HFF-Myc (cell line): ENCODE measurements at places on chromosomes 7 and 10.

GRCh38 chr7:159311172-159311494 is 166.5 kb upstream of the VIPR2 start:
- no peak for DNase-seq

- DNase-seq = no peak
Observed at GRCh38 chr7:113331155-113331898, 213.0 kb upstream of the SMIM30 start.

- DNase-seq = no peak
Observed at GRCh38 chr10:79405221-79405994, 40.0 kb downstream of the ZCCHC24 start.

GRCh38 chr7:42621543-42622219 is 290.2 kb downstream of the C7orf25 start:
- DNase-seq = no peak

- no peak for DNase-seq
Observed at GRCh38 chr7:74199551-74200355, 10.1 kb upstream of the LAT2 start.

DNA sequence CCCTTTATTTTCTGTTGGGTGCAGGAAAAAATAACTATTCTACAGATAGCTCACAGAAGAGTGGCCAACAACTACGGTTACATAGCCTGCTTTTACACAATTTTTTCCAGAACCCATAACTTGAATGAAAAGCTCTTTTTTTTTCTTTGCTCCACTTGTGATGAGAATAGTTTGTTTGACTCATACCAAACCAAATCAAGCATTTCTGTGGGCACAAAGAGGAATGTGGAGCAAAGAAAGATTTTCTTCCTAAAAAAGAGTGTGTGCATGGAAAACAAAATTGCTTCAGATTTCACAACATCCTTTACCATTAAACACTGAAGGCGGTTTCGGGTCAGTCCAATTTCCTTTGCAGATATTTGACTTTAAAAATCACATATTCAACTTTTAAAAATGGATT is 54.8 kb upstream of the RAB11FIP2 start:
- no peak for DNase-seq

DNA sequence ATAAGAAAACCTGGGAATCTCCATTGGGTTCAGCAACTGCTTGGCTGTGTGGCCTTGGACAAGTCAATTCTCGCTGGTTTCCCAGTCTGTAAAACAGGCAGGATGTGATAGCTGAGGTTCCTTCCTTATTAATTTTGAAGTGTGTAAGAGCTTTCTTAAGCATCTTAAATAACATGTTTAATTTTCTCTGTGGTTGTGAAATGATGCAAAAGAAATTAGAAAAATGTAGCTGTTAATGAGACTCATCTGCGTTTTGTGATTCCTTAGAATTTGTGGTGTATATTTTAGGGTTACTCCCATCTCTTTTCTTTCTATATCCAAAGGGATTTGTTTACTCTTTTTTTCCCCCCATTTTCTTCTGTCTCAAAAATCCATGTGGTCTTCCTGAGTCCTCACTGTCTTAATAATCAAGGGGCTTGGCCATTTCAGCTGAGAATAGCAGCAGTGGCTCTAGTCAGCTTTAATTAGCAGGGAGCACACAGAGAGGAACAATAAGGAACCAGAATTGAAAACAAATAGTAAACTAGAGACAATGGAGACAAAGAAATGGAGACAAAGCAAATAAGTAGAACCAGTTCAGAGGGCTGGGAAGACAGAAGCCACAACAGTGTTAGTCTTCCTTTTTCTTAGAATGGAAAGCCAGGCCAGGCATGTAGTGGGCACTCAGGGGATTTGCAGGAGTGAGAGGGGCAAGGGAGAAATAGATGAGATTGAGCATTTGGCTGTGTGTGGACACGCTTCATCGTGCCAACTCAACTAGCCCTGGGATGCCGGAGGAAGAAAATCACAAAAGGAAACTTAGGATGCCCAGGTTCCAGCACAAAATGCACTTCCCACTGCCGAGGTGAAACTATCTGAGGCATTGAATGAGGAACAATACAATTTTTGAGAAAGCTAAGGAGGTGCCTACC is 93.9 kb downstream of the CHN2 start:
- no peak for DNase-seq

DNA sequence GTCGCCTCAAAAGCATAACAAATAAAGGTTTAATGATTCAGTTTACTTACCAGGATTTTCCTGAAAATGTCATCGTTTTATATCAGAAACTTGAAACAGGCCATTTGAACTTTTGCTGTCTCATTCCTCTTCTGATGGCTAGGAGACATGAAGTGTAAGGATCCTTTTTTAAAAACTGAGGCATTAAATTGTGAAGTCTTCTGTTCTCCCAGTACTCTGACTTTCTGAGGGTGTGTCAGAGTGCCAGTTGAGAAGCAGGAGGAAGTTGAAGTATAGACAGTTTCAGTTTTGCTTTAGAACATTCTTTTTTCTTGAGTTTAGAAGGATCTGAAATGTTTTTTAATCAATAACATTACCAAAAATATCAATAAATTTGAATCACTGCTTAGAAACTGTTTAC is at the start of gene SAMD9L:
SAMD9L (minus strand) TSS at position 242 of the 400 bp plus-strand sequence. CDS start 12,414 bp downstream, outside the sequence.
- no peak for DNase-seq

DNA sequence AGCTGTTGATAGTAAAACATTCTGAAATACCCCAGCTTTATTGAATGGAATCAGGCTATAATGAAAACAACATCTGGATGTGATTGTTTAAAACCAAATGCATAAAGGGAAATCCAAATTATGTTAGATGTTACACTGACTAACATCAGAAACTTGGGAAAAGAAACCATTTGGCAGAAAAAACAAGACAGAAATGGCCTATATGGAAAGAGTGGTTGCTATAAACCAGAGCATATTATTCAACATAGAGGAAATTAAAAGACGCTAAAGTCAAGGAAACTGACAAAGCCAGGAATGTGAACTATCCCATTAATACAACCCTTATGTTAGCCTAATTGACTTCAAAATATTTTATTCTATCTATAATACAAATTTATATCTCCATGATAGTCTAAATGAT is 53.0 kb upstream of the CABCOCO1 start:
- no peak for DNase-seq

DNA sequence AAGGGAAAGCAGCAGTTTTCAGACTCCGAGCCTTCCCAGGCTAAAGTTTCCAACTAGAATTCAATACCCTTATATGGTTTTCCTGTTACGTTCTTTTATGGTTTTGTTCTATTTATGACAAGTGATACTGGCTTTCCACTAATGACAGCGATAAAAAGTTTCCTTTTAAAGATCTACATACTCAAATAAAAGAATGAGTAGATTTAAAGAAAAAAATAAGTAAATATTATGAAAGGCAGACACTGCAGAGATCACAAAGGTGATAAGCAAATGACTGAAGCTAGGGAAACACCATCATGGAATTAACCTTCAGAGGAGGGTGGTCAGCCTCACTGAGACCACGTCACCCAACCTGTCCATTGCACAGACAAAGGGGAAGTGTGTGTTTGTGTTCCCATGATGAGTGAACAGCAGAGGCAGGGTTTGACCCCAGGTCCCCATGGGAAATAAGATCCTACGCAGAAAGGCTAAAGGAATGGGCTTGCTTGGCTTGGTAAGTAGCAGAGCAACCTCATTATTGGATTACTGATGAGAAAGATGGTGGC is 4.0 kb downstream of the VSIR start:
- DNase-seq = no peak

GRCh38 chr7:73827567-73828106 is 3.2 kb upstream of the CLDN4 start:
- DNase-seq = no peak

DNA sequence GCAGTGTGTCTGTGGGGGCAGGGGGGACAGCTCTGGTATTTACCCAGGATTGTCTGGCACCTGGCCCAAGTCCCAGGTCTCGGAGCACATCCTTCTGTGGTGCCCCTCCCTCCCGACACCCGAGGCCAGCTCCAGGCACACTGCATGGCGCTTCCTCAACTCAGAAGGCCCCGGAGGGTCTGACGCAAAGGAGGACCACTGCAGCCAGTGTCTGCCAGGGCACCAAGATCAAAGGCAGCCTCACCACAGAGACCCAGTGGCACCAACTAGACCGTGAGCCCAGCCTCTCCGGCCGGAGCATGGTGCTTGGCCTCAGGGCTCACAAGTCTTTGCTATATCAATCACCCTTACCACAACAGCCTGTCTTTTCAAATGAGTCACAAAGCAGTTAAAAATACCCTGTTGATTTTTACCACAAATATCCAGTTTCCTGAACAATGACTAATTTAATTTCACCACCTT is 99.3 kb upstream of the DDC start:
- no peak for DNase-seq

GRCh38 chr10:9608602-9609001 is 1409.1 kb upstream of the CELF2 start:
- DNase-seq = no peak

- DNase-seq = no peak
Observed at GRCh38 chr10:59708816-59709394, 745 bp downstream of the SLC16A9 start.

DNA sequence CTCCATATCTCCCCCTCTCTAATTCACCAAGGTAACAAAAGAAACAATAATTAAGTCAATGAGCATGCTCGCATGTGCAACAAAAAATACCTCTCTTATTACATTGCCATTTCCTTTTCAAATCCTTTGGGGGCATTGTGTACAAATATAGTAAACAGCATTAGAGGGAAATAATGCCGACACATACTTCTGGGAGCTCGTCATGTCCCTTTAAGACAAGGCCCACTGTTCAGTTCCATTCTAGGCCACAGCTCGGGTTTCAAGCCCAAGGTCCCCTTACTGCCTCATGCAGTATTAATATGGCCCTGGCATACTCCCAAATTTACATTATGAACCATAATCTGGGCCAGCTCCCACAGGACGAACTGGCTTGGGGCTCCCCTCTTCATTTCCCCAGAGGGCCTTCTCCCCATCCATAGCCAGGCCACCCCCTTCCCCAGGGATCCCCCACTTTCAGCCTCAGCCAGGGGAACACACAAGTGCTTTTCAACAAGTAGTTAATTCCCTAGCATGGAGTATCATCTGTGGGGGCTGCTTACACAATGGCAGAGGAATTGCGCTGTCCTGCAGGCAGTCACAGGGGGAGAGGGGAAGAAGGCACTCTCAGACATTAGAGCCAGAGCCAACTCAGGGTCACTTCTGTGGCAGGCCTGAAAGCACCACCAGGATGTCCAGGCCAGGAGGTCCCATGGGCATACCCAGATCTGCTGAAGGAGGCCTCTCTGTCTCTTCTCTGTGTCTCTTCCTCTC is 110.6 kb downstream of the KCNMA1 start:
- DNase-seq = no peak

- no peak for DNase-seq
Observed at GRCh38 chr10:13143766-13144165, 17.6 kb upstream of the MCM10 start.

DNA sequence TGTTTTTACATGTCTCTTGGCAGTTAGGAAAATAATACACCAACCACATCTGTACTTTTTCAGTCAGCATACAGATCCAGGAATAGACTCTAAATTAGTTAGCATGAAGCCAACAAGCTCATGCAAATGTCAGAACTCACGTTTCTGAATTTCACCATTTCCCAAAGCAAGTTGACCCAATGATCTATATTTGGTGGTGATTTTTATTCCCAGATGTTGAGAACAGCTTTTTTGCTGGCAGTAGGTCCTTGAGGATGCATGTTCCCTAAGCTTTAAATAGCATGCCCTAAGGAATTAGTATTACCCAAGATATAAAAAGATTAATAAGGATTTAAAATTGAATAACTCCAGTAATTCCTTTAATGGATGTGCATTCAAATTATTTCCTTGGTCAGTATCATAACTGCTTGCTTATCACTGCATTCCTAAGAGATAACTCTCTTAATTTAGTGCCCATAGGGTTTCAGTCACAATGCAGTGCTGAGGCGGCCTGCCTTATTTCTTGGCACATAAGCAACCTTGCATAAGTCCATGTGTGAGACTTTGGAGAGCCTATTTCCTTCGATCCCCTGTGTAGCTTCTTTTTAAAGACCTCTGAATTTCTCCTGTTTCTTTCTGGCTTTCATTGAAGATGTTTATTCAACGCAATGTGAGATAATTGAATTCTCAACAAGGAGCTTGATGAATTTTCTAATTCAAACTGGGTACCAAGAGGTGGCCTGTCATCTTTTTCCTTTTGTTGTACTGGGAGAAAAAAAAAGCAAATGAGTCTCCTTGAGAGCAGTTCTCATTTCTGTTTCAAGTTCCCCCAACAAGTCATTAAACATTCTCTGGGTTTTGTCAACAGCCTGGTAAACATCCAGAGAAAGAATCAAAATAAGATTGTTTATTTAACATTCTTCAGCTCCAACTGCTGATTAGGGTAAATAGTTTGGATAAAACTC is 135.3 kb upstream of the MEOX2 start:
- DNase-seq = no peak

DNA sequence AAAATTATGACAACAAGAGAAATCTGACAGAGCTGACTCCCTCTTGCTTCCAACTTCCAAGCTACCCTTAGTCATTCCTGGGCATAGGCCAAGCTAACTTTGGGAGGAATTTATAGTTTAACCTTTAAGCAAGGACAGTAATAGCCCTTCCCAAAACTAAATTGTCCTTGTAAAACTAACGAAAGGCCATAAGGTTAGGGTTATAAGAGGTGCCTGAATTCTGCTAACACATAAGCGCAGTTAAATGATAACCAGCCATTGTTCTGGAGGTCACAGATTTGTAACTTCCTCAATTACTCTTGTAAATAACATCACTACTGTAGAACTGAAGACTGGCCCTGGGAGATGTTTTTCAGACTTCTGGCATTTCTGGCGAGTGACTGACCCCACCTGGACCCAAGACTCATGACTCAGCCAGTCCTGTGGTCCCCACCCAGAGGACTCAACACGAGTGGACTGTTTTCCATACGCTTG is 481.2 kb downstream of the KCNMA1 start:
- peak; percentile 33 for DNase-seq

DNA sequence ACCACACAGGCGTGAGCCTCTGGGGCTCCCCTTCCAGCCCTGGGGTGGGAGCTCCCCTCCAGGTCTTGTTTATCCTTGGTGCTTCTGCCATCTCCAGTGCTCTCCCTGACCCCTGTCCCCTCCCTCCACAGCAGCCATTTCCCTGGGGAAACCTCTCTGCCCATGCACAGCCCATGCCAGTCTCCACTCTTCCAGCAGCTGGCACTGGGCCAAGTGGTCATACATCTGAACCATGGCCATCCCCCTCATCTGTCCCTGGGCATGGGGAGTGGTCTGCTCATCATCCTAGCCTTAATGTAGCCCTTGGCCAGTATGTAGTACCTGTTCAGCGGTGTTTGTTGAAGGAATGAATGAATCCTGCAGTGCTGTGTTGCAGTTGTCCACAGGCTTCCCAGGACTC is 172.4 kb upstream of the ZNF32 start:
- DNase-seq = no peak

DNA sequence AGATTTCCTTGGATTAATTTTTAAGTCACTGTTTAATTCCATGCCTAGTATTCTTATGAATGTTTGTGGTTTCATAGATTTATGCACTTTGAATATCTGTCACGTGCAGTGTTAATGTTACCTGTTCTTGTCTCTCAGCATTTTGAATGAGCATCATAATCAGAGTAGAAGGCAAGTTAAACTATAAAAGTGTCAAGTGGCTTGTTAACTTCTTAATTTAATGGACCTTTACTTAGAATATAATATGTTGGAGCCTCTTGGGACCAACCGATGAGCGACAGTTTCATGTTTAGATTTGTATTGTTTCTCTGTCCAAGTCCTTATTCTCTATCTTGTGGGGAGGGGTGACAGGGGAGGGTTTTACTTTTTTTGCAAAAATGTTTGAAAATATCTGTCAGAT is 50.6 kb upstream of the MTURN start:
- DNase-seq = no peak
